ENCODE measurements at places on chromosomes 7 and 10. TPM values are rescaled to one million over a fixed set of nuclear protein-coding genes. Genes with fewer than 3 reads are reported as not detected.

Gene DMBT1
- total RNA-seq = 18.4 TPM

Gene ANKRD30A
- total RNA-seq = not detected

Gene FXYD4
- not detected for total RNA-seq

Gene CHST15
- total RNA-seq = 40.2 TPM

DNA sequence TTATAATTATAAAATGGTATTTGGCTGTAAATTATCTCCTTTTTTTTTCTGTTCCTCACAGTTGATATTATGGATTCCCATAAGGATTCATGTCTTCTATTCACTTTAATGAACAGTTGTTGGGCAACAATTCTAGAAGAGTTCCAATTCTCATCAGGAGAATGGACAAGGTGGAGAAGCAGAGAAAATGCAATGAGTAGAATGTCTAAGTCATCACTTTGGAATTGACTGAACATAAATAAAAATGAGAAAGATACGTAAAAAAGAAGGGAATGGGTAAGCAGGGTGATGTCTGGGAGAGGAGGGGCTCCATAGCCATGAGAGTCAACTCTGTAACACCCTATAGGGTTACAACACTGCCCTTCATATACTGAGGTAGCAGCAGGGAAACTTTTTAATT is 1.8 kb upstream of the CAV2 start:
- DNase-seq = no peak

DNA sequence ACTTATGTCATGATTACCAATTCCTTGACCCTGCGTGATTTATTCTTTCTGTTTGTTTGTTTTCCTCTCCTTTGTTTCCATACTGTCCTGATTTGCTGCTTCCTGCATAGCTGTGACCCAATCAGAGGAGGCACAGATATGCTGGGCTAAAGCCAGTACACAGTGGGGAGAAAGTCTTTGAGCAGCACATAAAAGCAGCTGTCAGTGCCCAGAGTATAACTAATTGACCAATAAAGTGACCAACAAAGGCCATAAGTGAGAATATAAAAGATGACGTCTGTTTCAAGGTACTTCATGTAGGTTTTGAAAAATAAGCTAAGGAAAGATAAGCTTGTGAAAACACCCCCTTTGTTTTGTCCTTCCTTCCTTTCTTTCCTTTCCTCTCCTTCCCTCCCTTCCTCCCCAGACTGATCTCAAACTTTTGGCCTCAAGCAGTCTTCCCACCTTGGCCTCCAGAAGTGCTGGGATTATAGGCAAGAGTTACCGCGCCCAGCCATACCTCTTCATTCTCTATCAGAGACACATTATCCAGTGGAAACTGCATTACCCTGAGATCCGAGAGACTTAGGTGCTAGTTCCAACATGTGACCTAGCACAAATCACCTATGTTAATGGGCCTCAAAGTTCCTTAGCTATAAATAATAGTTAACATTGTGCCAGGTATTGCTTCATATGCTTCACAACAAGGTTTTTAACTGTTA is 17.0 kb downstream of the BCAP29 start:
- DNase-seq = peak; percentile 34

DNA sequence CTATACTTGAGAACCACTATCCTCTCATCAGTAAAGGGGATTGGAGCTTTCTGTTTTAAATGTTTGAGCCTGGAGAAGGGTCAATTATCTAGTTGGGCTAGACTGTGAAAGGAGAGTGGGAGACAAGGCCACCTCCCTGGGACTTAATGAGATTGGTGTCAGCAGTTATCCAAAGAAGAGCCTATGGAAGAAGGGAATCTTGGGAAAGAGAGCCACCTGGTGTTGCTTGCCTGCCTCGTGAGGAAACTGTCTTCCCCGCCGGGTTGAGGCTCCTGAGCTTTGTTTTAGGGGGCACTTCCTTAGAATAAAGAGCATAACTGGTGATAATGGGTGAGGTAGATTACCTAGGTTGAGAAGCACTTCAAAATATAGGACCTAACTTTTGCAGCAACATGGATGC is 32.0 kb upstream of the ABCB4 start:
- DNase-seq = no peak

GRCh38 chr10:7558036-7558435 is 108.7 kb downstream of the ITIH5 start:
- DNase-seq = no peak
